ENCODE measurements at places on chromosomes 5 and 9.

DNA sequence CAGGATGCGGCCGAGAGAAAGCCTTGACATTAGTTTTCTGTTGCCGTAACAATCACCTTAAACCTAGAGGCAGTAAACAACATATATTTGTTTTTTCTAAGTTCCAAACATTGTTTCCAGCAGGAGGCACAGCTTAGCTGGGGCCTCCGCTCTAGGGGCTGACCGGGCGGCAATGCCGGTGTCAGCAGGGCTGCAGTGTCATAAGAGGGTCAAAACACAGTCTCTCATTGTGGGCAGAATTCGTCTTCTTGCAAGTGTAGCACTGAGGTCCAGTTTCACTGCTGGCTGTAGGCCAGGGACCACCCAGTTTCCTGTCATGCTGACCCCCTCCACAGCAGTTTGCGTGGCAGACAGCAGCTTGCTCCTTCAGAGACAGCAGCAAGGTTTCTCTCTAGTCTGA is 186.2 kb downstream of the PJA2 start:
- no peak for DNase-seq

GRCh38 chr5:76269932-76270610 is 133.0 kb upstream of the IQGAP2 start:
- peak; percentile 94 for DNase-seq

GRCh38 chr9:118091711-118092500 is 387.7 kb downstream of the TLR4 start:
- no peak for DNase-seq

DNA sequence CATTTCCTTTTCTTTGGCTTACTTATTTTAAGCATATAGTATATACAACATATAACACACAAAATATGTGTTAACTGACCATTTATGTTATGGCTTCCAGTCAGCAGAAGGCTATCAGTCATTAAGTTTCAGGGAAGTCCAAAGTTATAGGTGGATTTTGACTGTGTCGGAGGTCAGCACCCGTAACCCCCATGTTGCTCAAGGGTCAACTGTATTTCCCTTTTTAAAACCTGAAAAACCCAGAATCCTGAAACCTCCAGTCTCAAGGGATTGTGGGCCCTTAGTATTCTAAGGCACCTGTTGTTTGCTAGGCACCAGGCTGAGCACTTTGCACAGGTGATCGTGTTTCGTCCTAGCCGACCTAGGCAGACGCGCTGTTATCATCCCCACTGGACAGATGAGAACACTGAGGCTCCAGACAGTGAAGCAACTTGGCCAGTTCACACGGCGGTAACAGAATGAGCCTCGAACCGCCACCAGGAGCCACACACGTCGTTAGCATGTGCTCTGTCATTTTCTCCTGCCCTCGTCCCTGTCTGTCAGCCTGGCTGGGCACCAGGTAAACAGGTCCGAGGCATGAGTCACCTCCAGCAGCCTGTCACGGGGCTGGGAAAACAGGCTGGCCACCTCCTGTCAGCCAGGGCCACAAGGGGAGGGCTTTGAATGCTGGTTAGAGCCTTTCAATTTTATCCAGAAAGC is 39.9 kb downstream of the DUSP1 start:
- DNase-seq, result peak; percentile 17

GRCh38 chr5:1164696-1165630 is 36.4 kb upstream of the SLC6A19 start:
- no peak for DNase-seq

Data from inflammatory macrophage treated with lipopolysaccharide for 4 hours (primary cell).